ENCODE measurements at places on chromosomes 7 and 10.
A peak's percentile ranks its signal among the peaks of the same experiment; 100 is the strongest.

GRCh38 chr7:37894671-37895070 lies 21.9 kb downstream of the SFRP4 start:
- no peak for DNase-seq

GRCh38 chr7:83946801-83947200 lies 247.8 kb downstream of the SEMA3A start:
- no peak for DNase-seq

- DNase-seq: no peak
These were observed 1174.3 kb downstream of the XPNPEP1 start for GRCh38 chr10:108749042-108749441.

DNA sequence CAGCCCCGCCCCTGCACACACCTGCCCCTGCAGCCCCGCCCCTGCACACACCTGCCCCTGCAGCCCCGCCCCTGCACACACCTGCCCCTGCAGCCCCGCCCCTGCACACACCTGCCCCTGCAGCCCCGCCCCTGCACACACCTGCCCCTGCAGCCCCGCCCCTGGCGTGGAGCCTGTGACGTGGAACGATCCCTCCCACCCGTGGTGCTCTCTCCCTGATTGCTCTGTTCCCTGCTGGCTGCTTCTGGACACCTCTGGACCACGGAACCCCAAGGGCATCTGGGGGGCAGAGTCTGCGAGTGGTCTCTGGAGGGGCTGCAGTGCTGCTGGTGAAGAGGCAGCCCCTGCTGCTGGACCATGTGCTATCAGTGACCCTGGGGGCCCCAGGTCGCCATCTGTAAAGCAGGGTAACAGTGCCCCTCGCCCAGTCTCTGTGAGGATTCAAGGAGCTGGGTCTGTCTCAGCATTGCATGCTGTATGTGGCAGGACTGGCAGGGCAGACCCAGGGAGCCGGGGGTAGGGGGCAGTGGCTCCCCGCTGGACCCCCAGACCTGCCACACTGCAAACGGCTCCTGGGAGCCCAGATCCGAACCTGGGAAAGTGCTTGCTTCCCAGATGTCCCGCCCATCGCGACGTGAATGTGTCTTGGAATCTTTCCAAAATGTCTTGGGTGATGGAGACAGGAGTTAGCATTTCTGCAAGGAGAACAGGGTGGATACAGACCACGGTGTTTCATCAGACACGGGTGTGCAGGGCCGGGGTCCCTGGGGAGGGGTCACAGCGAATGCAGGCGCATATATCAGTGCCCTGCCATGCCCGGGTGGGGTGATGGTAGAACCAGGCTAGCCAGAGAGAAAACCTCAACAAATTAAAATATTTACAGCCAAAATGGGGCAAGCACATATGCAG lies 27.9 kb upstream of the NKX6-2 start:
- no peak for DNase-seq

- no peak for DNase-seq
These were observed 42.4 kb downstream of the TBATA start for GRCh38 chr10:70742537-70743429.

DNA sequence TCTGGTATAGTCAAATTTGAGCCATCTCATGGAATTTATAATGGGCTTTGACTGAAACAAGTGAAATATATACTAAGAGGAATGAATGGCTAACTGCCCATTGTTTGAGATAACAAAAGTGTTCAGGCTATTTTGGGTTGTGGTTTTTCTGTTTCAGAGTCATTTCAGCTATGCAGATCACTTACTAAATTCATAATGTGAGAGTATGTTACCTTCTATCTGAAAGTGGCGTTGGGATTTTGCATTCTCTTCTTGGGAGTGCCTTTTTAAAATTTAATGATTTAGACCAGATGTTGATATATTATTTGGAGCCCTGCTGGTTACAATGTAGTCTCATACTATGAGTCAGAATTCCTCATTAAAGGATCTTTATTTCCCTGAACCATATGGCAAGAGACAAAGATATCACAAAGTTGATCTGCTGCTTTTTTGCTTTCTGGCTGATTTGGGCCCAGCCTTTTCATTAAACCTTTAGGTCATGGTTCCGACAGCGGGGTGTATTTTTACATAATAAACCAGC lies 10.4 kb downstream of the VCL start:
- DNase-seq: no peak

- DNase-seq: no peak
These were observed 182.8 kb downstream of the MAD1L1 start for GRCh38 chr7:2049782-2050510.

DNA sequence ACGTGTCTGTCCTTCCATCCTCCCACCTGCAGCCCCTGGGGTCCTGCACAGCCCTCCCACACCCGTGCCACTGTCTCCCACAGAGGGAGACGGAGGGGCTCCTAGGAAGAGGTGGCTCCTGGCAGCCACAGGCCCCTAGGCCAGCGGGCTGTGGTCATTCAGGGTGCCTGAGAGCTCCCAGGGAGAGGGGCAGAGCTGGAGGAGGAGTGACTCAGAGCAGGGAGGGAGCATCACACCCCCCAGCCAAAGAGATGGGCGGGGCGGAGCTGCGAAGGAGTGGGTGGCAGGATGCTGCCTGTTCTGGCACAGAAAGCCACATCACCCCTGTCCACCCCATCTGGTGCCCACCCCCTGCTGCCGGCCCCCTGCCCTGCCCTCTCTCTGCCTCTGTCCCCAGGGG lies 50.5 kb downstream of the STK32C start:
- DNase-seq: no peak

DNA sequence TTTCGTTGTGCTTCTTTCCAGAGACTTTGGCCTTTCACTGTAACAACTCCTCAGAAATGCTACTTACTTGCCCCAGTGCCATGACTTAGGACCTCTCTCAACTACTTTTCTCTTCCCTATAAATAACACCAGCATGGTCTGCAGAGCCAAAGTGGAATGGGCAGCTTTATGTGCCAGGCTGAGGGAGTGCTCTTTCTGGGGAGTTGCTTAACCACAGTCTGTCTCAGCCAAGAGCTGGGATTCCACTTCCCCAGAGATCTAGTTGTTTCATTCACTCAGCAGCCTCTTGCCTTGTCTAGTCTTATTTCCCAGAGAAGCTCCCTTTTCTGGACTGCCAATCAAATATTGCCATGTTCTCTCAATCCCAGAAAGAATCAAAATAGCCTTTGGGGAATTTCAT lies 912.2 kb downstream of the GRID1 start:
- DNase-seq: no peak

DNA sequence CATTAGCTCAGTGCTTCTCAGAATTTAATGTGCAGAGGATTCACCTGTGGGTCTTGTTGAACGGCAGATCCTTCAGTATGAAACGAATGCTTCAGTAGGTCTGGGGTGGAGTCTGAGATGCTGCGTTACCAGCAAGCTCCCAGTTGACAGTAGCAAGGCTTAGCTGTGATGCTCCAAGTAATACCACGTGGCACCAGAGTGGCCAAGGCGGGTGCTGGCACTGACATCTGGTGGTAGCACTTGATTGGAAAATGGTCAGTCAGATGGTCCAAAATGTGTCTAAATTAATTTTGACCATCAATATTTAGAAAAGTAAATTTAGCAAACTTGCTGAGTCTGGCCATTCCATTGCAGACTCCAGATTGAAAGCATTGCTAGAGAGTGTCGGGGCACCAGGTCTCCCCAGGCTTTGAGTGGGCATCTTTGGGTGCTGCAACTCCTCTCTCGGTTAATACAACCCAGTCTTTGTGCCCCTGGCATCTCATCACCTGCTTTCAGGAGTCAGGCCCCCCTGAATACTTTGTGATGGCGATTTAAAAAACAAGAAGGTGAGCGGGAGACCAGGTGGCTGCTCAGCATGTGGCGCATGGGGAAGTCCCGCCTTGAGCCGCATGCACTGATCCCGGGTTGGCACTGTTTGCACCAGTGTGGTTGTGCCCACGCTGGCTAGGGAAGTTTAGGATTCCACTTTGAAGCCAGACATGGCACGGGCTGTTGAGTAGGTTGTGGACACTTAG lies 130.1 kb downstream of the NT5C2 start:
- peak; percentile 53 for DNase-seq

- no peak for DNase-seq
These were observed 1.3 kb downstream of the SNCG start for GRCh38 chr10:86959737-86960002.

DNA sequence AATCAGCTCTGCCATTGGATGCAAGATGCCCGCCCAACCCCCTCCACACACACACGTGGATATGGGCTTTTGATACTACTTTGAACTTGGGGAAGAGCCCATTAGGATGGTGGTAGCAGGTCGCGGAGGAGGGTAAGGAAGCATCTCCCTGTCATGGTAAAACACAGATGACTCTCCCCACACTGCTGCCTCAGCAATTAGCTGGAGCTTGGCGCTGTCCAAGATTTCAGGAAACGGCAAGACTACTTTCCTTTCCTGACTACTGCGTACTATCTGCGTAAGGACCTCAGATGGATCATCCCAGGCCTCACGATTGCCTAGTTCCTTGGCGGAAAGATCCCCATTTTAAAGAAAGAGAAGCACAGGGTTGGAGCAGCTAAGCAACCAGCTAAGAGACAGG lies 134.3 kb downstream of the C10orf90 start:
- no peak for DNase-seq

- peak; percentile 81 for DNase-seq
These were observed 811 bp upstream of the ARHGAP12 start for GRCh38 chr10:31929261-31930022.

DNA sequence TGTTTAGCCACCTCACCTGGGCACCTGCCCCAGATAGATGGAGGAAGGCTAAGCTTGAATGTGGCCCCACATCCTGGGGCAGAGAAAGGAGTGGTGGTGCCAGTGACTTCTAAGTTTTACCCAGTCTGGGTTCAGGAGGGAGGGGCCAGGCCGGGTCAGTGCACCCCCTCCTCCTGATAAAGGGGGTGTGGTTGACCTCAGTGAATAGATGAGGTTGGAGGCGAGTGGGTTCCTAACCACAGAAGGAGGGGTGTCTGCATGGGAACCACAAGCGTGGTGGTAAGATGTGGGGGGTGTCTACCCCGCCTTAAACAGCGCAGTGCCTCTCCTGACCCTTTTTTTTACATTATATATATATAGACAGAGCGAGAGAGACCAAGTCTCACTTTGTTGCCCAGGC lies 105.3 kb upstream of the KCTD7 start:
- no peak for DNase-seq

- DNase-seq: no peak
These were observed 29.0 kb downstream of the ANKMY2 start for GRCh38 chr7:16616542-16616941.

DNA sequence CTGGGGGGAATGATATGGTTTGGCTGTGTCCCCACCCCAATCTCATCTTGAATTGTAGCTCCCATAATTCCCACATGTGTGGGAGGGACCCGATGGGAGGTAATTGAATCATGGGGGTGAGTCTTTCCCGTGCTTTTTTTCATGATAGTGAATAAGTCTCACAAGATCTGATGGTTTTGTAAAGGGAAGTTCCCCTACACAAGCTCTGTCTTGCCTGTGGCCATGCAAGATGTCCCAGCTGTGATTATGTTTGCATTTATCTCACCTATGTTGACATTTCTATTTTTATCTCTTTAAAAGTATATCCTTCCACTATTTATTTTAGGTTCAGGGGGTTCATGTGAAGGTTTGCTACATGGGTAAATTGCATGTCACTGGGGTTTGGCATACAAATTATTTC lies 323.9 kb upstream of the GLI3 start:
- no peak for DNase-seq

- DNase-seq: no peak
These were observed 79.6 kb downstream of the ZNF22 start for GRCh38 chr10:45080331-45080730.

DNA sequence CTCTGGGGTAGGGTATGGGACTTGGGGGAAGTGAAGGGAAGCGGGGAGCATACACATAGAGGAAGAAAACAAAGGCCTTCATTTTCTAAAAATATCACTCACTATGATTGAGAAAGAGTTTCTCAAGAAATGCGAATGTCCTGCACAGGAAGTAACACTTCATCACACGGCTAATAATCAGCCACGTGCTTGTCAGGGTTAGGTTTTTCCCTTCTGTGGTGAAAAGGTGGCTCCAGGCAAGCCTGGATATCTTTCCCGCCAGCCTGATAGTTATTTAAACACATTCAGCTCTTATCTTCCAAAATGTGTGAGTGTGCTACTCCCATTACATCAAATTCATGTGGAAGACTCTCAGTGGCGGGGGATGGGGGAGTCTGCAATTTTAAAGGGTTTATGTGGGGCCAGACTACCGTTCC lies 166.4 kb upstream of the ADO start:
- DNase-seq: no peak

DNA sequence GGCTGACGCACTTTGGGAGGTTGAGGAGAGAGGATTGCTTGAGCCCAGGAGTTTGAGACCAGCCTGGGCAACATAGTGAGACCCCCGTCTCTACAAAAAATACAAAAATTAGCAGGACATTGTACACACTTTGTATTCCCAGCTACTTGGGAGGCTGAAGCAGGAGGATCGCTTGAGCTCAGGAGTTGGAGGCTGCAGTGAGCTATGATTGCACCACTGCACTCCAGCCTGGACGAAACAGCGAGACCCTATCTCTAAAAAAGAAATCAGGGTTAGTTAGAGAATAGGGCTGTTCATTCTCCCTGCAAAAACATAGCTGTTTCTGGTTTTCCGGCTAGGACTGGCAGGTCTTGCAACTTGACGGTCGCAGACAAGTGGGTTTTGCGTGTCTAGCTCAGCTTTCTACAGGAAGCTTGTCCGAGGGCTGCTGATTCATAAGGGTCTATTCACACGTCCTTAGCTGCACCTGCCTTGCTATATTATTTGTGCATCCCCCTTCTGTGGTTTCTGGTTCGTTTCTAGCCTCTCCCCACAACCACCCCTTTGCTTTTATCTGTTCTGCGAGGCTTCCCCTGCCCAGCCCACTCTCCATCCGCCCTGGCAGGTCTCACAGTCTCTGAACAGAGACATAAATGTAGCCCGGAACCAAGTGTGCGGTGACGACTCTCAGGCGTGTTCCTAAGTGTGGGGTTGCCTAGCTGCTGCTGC lies 10.7 kb downstream of the AMZ1 start:
- DNase-seq: no peak

DNA sequence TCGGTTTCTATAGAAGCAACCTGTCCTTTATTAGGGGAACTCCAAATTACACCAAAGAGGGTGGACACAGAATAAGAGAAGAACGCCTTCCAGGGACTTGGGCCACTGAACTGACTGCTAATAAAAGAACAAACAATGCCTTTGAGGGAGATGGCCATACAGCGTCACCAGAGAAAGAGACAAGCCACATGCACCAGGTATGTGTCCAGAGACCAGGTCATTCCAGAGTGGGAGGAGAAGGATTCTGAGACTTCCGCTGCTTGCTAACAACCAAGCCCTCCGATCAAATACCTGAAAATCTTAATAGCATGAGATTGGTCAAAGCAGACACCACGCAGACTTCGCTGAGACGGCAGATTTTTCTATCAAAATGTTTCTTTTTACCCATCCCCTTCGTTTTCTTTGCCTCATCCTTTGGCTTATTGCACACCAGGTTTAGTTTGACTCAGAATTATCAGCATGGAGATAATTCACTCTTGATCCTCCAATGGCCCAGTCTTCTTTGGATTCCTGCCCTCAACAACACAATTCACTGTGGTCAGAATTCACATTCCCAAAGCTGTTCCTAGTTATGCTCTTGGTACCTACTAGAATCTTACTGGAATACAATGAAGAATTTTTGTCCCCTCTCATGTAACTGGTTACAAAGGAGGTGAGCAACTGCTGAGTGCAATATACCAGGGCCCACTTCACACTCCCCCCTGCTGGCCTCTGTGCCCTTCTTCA lies 87.4 kb upstream of the DDC start:
- DNase-seq: no peak

All from HT-29 (cell line).